HFF-Myc (cell line): ENCODE measurements at places on chromosomes 1 and 21.

GRCh38 chr1:97647776-97648175, 273.1 kb downstream of the DPYD start:
- peak; percentile 35 for DNase-seq

GRCh38 chr1:169461390-169462000, 24.2 kb downstream of the SLC19A2 start:
- DNase-seq, result no peak

DNA sequence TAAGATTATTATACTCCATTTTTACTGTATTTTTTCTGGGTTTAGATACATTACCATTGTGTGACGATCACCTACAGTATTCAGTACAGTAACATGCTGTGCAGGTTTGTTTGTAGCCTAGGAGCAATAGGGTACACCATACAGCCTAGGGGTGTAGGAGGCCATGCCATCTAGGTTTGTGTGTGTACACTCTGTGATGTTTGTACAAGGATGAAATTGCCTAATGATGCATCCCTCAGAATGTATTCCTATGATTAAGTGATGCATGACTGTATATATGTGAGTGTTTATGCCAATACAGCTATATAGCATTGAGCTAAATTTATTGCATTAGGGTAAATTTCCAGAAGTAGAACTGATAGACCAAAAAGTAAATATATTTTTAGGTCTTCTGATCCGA, 23.3 kb downstream of the TUFT1 start:
- DNase-seq, result no peak

GRCh38 chr1:199460933-199461332, 566.6 kb upstream of the NR5A2 start:
- no peak for DNase-seq

DNA sequence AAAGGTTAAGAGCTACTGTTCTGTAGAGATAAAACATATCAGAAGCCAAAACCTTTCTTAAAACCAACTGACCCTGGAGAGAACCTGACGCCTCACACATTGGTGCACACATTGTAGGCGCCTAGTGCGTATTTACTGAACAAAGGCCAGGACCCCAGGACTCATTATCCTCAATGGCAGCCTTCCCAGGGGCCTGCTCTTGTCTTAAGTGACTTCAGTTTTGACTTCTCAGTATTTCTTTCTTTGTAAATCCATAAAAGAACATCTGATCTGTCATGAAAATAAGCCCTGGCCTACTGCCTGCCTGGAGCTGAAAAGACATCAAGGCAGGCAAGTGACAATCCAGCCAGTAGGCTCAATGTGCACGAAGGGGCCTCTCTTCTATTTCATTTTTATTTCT, 27.6 kb downstream of the ABCA4 start:
- no peak for DNase-seq

GRCh38 chr1:7729761-7730160, 41.3 kb upstream of the VAMP3 start:
- no peak for DNase-seq

DNA sequence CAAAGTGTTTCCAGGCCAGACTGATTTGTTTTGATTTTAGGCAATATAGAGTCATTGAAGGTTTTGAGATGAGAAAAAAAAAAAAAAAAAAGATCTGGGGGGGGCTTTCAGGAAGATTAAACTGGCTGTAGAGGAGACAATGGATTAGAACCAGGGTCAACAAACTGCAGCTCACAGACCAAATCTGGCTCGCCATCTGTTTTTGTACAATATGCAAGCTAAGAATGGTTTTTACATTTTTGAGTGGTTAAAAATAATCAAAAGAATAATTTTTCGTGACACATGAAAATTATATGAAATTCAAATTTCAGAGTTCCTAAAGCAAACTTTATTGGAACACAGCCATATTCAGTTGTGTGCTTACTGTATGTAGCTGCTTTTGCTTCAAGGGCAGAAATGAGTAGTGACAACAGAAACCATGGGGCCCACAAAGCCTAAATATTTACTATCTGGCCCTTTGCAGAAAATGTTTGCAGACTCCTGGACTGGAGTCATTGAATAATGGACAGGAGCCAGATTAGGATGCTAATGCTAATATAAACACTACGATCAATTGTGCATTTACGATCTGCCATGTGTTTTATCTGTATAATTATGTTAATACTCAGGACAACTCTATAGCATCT, 375.7 kb upstream of the DAB1 start:
- DNase-seq, result no peak

DNA sequence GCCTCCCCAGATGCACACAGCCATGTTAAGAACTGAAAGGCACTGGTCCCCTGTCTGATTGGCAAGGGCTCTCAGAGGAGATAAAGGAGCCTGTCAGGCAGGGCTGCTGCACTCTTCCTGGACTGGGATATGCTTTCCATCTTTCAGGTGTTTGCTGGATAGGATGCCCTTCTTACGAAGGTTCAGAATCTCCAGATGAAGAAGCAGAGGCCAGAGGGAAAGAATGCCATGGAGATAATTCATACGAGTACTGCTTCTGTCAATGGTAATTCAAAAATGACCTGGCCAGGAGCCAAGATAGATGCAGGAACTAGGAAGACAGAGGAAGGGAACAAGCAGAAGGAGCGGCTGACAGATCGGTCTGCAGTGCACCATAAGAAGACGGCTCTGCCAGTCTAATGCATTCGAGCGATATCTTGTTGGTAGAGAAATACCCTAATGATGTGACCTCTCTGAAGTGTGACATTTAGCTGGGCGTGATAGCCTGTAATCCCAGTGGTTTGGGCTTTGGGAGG, 16.6 kb upstream of the ATP2B4 start:
- no peak for DNase-seq

GRCh38 chr1:47611992-47612391, 174.1 kb downstream of the FOXD2 start:
- no peak for DNase-seq

DNA sequence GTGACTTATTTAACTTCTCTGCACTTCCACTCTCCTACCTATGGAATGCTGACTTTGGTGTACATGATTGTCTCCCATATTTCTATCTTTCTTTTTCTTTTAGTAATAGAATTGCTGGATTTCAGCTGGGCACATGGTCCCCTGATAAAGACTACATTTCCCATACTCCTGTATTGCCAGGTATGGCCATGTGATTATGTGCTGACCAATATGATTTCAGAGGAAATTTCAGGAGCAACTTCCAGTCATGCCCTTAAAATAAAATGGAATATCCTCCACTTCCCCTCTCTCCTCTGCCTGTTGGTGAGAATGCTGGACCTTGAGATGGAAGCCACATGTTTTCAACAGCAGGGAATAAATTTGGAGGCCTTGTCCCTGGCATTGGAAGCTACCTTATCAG, 130.7 kb upstream of the IGSF21 start:
- DNase-seq, result no peak

- DNase-seq, result no peak
Measured at GRCh38 chr1:22767852-22768251, 57.2 kb downstream of the EPHB2 start.

- DNase-seq, result no peak
Measured at GRCh38 chr1:65027666-65028358, 61.5 kb upstream of the JAK1 start.

GRCh38 chr1:79364896-79365295, 358.4 kb upstream of the ADGRL4 start:
- DNase-seq, result no peak

DNA sequence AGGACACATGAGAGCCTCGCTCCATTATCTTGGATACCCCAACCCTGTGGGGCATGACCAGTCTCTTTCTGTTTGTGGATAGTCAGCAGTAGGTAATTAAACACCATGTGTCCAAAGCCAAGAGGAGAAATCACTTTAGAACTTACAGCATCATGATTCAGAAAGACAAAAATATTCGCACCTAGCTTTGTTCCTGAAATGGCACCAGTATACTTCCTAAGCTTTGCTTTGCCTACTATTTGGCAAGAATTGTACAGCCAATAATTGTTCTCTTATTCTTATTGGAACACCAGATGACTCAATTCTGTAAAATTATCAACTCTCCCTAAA, 24.2 kb downstream of the TNFRSF9 start:
- DNase-seq, result no peak

DNA sequence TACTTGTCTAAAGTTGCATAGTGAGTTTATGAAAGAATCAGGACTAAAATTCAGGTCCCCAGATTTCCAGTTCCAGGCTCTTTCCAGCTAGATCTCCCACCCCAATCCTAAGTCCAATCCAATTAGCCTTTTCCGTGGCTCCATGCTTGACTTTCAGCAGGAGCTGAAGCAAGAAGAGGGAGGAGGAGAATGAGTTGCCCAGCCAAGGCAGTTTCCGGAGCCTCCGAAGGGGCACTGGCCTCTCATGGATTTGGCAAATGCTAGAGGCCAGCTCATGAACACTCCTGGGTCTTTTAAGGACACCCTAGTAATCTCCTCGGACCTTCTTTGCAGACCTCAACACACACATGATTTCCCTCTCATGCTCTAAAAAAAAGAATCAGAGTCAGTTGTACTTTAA, 10.5 kb upstream of the LRRC52 start:
- DNase-seq, result no peak

GRCh38 chr1:91725618-91725988, 160.3 kb downstream of the TGFBR3 start:
- DNase-seq, result no peak

DNA sequence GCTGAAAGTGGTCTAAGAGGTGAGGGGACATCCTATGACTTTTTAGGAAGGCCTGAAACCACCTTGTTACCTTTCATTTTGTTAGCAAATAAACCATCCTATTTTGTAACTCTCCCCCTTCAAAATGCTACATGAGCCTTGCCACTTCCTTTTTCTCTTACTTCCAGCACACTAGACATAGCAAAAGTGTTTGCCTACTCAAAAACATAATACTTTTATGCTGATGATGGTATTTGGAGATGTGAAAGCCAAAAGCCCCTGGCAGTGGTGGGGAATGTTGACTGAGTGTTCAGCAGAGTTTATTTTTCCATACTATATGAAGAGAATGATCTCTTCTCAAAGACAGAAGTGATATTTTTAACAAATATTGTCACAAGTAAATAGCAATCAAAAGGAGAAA, 134.2 kb downstream of the EDEM3 start:
- no peak for DNase-seq

DNA sequence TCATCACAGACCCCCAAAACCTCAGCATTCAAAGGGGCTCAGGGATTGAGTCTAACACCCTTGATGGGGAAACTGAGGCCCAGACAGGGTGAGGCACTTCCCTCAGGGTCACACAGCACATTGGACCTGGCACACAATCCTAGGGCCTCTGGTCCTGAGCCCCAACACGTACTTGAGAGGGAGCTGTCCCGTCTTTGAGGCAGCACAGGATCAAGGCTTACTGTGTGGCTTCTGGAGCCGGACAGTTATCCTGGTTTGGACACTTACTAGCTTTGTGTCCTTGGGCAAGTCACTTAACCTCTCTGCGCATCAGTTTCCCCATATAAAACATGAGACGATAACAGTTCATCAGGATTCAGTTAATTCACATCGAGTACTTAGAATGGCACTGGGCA, 26.5 kb downstream of the RUNX3 start:
- no peak for DNase-seq

DNA sequence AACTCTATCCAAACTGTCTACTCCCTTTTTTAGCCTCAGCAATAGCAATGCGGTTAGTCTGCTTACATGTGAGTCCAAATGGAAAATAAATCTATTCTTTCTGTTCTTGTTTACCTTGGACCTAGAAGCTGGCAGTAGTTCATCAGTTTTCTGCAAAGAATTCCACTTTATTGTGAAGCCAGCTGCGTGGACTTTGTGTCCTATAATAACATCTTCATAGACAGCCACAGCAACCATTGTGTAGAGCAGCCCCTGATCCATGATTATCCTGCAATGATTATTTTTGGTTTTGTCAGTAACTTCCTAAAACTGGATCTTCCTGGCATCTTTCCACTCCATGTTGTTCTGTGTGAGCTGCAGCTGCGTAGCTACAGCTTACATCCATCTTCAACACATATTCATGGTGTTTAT, 408.7 kb downstream of the NUF2 start:
- no peak for DNase-seq

DNA sequence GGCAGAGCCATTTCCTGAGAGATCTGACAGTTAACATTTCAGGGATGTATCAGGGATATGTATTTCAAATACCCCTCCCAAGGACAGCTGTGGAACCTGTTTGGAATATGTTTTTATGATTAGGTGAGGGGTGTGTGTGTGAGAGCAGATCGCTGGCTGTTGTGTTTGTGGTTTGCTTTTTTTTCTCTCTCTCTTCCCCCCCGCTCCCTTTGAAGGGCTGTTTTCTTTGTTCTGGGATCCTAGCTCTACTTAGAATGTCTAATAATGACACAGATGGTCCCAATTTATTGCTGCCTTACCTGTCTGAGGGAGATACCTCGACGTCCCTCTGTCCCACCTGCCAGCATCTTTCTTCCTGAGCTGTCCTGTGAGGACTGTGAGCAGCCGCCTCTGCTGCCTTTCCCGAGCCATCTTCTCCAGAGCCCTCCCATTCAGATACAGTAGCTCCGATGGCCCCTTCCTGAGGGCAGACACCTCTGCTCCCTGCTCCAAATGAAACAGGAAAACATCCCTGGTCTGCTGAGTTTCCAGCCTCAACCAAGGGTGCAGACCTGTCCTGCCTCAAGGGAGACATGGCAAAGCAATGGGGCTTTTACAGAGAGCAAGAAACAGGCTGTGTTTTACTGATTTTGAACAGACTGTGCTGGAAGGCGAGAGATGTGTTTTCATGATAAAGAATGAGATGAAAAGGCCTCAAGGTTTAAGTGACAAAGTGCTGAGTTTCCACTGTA, 138.0 kb upstream of the TNR start:
- no peak for DNase-seq

GRCh38 chr1:78069784-78070183, 24.0 kb downstream of the GIPC2 start:
- DNase-seq, result no peak

DNA sequence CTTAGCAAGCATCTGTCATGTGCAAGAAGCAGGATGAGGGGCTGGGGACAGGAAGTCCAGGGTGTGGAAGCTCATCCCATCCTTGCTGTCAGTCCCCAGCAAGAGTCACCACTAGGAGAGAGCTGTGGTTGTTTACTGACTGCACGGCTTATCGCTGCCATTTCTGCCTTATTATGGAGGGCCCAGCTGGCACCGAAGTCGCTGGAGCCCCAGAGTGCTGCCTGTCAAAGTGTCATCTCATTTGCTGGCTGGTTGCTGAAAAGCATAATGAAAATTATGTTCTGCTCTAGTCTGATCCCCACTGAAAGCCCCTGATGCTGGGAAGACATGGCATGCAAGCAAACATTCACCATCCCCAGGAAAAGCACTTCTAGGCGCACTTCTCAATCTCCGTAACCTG, 642.7 kb downstream of the NPHP4 start:
- no peak for DNase-seq

- no peak for DNase-seq
Measured at GRCh38 chr1:240342251-240342625, 250.6 kb downstream of the FMN2 start.

- no peak for DNase-seq
Measured at GRCh38 chr1:154521695-154522094, 19.5 kb upstream of the SHE start.

DNA sequence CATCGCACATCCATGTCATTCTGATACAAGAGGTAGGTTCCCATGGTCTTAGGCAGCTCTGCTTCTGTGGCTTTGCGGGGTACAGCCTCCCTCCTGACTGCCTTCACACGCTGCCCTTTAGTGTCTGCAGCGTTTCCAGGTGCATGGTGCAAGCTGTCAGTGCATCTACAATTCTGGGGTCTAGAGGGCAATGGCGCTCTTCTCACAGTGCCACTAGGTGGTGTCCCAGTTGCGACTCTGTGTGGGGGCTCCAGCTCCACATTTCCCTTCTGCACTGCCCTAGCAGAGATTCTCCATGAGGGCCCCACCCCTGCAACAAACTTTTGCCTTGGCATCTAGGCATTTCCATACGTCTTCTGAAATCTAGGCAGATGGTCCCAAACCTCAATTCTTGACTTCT, 138.2 kb upstream of the BRINP3 start:
- DNase-seq, result no peak

- no peak for DNase-seq
Measured at GRCh38 chr1:22370190-22370498, 81.5 kb upstream of the ZBTB40 start.
